ENCODE measurements at places on chromosomes 4 and X.

DNA sequence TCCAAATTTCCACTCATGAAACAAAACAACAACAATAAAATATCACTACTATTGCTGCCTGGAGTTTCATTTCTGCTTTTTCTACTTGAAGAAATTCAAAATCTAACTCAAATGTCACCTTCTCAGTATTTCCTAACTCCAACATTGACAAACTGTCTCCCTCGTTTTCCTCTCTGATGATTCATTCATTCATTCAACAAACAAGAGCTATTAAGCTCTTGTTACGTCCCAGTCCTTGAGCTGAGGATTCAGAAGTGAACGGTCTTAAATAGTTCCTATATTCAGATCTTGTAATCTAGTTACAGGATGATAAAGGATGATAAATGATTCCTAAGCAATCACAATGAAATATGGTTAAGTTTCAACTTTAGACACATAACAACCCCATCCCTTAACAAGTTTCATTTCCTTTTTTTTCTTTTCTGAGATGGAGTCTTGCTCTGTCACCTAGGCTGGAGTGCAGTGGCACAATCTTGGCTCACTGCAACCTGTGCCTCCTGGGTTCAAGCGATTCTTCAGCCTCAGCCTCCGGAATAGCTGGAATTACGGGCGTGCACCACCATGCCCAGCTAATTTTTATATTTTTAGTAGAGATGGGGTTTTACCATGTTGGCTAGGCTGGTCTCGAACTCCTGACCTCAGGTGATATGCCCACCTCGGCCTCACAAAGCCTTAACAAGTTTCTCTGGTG lies 1.7 kb downstream of the SLC9B2 start:
- DNase-seq, result no peak

DNA sequence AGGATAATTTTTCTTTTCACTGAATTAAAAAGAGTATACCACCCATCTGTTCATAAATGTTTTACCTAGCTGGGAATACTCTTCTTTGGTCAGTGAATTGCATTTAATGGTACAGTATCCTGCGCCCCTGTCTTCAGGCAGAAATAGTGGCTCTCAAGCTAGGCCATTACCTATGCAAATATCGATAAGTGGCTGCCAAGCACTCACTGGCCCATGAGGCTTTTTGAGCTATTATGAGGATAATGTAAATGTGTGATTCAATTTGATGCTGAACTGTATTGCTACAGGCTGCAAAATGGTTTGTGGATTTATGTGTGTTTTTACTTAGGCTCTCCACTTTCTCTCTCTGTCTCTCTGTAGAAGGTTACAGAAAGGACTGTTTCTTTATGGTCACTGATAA lies 30.1 kb upstream of the MTMR1 start:
- no peak for DNase-seq

- no peak for DNase-seq
Observed at GRCh38 chr4:140858897-140859296, 102.7 kb upstream of the TBC1D9 start.

- no peak for DNase-seq
Observed at GRCh38 chr4:175330236-175330635, 412.1 kb downstream of the ADAM29 start.

DNA sequence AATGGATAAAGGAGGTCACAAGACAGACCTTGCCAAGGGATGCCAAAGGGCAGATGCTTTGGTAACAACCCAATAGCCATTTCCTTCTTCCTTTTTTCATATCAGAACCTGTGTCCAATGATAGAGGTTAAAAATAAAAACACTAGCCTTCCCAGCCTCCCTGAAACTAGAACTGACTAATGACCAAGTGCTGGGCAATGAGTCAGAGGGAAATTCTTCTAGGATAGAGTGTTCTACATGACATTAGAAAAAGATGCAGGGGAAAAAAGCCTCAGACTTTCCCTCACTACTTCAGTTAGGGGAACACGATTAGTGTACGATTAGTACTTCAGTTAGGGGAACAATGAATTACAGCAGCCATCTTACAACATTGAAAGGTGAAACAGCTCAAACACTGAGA lies 29.3 kb upstream of the FAM47C start:
- no peak for DNase-seq

GRCh38 chr4:24089851-24090534 lies 200.1 kb upstream of the PPARGC1A start:
- no peak for DNase-seq

DNA sequence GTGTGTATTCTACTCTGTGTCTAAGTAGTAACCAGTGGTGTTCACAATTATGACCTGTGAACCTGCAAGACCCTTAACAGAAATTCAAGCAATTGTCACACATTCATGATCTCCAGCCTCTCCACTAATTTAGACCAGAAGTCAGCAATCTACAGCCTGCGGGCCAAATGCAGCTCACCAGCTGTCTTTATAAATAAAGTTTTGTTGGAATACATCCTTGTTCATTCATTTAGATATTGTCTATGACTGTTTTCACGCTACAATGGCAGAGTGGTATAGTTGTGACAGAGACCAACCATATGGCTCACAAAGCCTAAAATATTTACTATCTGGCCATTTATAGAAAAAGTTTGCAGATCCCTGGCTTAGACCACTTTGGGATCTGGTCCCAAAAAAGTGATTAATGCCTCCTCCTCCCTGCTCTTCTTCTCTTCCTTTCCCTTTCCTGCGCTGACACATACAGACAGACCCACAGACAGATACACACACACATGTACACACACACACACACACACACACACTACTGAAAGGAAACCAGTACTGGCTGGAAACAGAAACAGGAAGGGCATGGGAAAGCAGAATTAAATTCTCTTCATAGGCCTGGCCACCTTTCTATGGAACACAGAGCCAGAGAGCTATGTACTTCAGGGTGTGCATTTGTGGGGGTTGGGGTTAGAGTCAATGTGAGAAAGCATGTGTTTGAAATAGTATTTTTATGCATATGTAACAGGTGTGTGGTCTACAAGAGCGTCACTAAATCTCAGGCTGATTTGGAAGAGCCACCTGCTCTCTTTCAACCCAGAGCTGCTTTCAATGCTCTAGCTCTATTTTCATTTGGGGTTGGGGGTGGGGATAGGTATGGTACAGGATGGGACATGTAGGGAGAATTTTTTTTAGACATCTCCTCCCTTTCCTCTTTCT lies 49.7 kb upstream of the TMEM164 start:
- DNase-seq, result peak; percentile 5

DNA sequence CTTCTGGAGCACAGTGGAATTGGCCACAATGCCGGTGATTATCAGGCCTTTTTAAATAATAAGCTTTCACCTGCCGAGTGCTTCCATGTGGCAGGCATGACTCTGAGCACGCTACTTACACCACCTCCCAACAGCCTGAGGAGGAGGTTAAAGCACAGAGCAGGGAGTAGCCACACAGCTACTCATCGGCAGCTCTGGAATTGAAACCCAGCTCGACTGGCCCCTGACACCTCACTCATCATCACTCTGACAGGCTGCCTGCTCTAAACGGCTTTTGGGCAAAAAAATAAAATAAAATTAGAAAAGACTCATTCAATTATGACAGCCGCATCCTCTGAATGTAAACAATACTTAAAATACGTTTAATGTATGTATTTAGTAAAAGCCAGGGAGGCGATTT lies 326.4 kb upstream of the NOCT start:
- DNase-seq, result no peak

DNA sequence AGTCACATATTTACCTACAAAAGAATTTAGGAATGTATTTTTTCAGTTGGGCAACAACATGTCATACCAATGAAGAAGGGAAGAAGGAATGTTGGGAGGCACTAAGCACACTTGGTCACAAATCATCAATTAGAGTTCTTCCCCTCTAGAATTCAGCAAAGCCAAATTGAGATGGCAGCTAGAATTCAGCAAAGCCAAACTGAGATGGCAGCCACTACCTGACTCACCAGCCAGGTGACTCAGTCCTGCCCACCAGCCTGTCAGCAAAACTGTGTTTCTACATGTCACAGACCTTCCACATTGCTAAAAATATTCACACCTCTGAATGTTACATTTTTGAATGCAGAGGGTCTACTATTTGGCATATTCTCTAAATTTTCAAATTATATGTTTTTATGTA lies 63.2 kb upstream of the NOCT start:
- no peak for DNase-seq
